ENCODE measurements at places on chromosomes 6 and 20.

DNA sequence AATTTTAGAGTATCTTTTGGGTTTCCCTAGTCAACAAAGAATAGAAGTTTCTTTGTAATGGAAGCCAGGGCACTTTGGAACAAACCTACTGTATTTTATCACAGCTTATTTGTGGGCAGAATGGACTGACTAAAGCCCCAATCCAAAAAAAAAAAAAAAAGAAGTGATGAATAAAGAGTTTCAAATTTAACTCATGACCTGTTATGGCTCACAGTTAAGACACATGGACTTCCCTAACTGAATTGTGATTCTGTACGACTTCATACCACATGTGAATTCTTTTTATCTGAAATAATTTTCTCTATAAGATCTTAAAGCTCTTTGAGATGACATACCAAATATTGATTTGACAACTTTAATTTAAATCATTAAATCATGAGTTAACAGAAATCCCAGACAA lies 77.2 kb downstream of the FILIP1 start:
- DNase-seq = no peak

GRCh38 chr20:56932575-56933330 lies 303.6 kb downstream of the TFAP2C start:
- no peak for DNase-seq

DNA sequence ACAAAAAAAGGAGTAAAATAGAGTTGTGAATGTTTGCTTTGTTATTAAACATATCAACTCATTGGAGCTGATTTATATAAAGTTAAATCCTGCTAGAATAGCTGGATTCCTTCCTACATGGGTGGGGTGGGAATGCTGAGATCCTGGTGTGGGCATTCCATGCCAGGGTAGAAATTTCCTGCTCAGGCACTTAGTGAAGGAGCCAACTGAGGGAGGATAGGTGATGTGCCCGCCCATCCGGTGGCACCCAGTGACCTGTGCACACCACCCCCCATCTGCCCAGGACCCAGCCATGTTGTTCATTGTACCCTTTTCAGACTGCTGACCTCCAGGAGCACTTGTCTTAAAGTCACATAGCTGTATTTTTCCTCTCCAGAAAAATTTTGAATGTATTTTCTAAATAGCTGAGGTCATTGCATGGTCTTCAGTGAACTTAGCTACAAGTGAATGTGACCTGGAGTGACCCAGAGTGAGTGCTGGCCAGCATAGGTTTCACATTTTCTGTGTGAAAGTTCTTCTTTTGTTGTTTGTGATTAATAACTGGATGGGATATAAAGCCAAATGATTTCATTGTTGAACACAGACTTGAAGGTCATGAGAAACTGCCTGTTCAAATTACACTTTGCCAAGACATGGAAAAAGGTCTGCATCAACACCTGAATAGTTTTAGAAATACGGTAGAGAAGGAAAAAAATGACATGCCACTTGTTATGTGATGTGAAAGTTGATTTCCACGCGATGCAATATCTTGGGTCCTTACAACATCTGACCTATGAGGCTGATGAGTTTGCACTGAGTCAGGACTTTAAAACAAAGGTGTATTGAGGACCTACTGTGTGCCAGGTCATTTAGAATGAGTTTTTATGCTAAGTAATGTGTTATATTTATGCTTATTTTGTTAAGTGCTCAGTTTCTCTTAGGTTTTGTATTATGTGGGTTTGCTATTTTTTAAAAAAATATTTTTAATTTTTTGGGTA lies 77.2 kb downstream of the UTRN start:
- DNase-seq = no peak

- no peak for DNase-seq
These were observed 52.7 kb upstream of the MYB start for GRCh38 chr6:135128268-135128914.

- no peak for DNase-seq
These were observed 38.0 kb downstream of the C20orf203 start for GRCh38 chr20:32635764-32636163.

DNA sequence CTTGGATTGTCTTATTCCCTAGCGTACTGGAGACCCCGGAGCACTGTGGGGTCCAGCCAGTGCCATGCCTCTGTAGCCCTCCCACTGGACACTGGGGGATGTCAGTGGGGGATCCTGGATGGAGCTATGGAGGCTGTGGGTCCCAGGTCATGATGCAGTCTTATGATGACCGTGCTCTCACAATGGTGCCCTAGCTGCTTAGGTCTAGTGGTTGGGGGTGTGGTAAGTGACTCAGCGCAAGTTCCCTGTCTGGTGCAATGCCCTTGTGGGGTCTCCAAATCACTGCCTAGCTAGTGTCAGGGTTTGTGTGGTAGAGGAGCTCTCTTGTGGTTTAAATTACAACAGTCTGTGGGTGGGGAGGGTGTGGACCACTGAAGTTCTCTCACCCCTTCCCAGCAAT lies 135.4 kb downstream of the CDC5L start:
- no peak for DNase-seq

DNA sequence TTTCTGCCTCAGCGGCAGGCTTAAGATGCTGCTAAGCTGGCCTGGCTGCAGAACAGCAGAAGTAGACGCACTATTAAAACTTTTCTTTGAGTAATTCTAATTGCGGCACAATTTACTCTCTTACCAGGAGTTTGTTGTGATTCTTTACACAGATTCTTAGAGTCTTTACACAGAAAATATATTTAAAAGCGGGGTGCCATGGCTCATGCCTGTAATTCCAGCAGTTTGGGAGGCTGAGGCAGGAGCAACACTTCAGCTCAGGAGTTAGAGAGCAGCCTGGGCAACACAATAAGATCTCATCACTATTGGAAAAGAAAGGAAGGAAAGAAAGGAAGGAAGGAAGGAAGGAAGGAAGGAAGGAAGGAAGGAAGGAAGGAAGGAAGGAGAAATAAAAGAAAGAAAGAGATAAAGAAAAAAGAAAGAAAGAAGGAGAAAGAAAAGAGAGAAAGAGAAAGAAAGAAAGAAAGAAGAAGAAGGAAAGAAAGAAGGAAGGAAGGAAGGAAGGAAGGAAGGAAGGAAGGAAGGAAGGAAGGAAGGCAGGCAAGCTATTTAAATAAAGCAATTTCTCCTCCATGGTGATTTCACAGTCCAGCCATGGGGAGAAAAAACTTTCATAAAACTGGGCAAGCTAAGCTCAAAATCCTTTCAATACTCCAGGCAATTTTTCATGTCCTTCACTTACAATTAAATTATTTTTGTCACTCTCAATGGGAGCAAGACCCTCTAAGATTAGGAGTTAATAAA lies 21.1 kb upstream of the MRS2 start:
- no peak for DNase-seq

DNA sequence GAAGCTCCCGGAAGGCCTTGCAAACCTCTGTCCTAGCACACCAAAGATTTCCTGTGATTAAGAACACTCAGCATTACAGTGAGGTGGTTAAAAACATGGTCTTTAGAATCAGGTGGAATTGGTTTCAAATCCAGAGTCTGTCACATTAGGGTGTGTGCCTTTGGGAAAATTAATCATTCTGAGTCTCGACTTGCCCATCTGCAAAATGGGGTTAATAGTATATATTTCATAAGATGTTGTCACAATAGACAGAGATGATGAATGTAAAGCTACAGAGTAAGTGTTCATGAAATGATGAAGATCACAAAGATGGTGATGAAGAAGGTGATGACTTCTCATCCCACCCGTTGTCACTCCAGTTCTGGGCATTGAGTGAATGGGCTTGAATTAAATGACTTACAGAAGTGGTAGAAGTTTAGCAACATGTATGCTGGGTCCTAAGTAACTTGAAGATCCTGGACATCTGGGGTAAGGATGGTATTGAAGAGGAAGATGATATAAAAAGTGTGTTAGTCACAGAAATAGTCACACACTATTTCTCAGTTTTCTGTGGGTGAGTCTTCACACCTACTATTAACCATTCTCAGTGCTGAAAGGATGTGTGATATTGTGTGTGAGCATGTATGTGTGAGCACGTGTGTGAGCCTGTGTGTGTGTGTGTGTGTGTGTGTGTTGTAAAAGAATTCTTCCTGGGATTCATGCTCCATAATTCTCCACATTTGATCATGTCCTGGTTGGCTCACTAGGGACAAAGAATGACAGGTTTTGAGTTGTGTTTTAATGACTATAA lies 28.0 kb upstream of the NEDD9 start:
- DNase-seq = no peak

GRCh38 chr20:25271486-25272222 lies 23.8 kb downstream of the PYGB start:
- no peak for DNase-seq

All from brain pericyte (primary cell).